ENCODE measurements at places on chromosomes 11 and 22.

- DNase-seq, result no peak
These were observed 29.8 kb upstream of the PPP6R3 start for GRCh38 chr11:68430801-68431200.

- DNase-seq, result no peak
These were observed 131.7 kb downstream of the CEP164 start for GRCh38 chr11:117459123-117459978.

DNA sequence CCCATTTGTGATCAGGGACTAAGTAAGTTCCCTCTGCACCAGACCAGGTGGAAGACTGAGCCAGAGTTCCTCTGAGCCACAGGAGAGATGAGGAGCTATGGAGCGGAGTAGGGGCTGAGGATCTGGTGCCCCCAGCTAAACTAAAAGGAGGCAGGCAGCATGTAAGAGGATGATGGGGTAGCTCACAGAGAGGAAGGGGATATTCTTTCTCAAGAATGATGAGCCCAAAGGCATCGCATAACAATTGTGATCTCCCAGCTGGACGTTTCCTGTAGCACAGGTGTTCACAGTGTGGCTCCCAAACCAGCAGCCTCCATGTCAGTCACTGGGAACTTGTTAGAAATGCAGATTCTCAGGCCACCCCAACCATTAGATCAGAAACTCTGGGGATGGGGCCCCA is 24.4 kb downstream of the ADAMTS8 start:
- no peak for DNase-seq

GRCh38 chr22:21818487-21819182 is 48.8 kb downstream of the MAPK1 start:
- DNase-seq, result no peak

DNA sequence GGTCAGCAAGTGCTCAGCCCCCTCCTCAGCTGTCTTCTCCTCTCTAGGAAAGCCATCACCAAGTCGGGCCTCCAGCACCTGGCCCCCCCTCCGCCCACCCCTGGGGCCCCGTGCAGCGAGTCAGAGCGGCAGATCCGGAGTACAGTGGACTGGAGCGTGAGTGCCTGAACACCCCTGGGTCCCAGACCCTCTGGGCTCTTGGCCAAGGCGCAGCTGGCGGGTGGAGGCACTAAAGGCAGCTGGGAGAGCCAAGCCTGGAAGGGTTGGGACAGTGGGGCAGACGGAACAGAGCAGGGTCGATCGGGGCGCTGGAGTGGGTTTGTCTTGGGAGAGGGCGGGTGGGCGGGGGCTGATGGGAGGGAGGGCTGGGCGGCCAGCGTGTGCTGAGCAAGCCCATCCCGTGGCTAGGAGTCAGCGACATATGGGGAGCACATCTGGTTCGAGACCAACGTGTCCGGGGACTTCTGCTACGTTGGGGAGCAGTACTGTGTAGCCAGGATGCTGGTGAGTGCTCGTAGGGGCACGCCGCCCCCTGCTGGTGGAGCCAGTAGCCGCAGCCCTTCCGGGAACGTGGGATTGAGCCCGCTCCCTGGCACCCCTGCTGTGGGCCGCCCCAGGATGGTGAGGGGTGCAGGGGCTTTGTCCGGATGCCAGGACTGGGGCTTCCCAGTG is 14.1 kb upstream of the MDK start:
- DNase-seq, result peak; percentile 79

GRCh38 chr11:89498845-89499448 is 7.8 kb upstream of the NOX4 start:
- no peak for DNase-seq

GRCh38 chr11:81916451-81916850 is 817.2 kb downstream of the FAM181B start:
- DNase-seq, result no peak

DNA sequence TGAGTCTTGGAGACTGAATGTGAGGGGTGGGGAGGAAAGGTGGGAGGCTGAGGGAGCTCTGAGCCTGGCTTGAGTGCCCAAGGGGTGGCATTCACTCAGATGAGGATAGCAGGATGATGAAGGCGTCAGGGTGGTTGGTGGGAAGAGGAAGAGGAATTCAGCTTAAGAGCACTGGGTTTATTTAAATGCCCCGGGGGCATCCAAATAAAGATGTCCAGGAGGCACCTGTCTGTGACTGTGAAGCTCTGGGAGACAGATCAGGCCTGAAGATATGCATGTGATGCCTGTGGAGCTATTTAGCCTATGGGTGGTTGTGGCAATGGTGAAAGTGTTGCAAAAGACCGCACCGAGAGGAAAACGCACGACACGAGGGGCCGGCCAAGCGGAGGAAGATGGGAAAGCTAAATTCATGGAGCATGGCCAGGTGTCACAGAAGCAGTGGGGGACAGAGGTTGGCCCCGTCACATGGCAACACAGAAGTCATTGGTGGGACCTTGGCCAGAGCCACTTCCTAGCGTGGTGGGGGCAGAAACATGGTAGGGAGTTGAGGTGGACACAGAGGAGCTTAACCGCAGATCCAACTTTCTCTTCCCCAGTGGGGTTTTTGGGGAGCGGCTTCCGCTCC is 15.5 kb downstream of the SLC37A2 start:
- no peak for DNase-seq
